ENCODE measurements at places on chromosomes 2 and 18. TPM values are rescaled to one million over a fixed set of nuclear protein-coding genes. Genes with fewer than 3 reads are reported as not detected.

Gene DARS1
- 52.9 TPM for total RNA-seq

Gene ZFP36L2
- total RNA-seq, result 41.4 TPM

Gene SSB
- total RNA-seq, result 61.8 TPM

Gene CFC1
- total RNA-seq, result not detected

Gene SERPINB12
- total RNA-seq, result not detected

Measured in cardiac septum (tissue), 1 donor.